ENCODE measurements at places on chromosomes 2 and 18. TPM values are rescaled to one million over a fixed set of nuclear protein-coding genes. Genes with fewer than 3 reads are reported as not detected.

Gene AQP4
- 71.7 TPM for polyA plus RNA-seq

Gene POU3F3
- polyA plus RNA-seq = 2.8 TPM

Gene GAL3ST2
- polyA plus RNA-seq = not detected

Gene COL3A1
- polyA plus RNA-seq = 0.73 TPM

Gene RGPD4
- not detected for polyA plus RNA-seq

Gene EGR4
- polyA plus RNA-seq = 0.99 TPM

Data from Purkinje cell (primary cell).